ENCODE measurements at places on chromosomes 3 and 15.

DNA sequence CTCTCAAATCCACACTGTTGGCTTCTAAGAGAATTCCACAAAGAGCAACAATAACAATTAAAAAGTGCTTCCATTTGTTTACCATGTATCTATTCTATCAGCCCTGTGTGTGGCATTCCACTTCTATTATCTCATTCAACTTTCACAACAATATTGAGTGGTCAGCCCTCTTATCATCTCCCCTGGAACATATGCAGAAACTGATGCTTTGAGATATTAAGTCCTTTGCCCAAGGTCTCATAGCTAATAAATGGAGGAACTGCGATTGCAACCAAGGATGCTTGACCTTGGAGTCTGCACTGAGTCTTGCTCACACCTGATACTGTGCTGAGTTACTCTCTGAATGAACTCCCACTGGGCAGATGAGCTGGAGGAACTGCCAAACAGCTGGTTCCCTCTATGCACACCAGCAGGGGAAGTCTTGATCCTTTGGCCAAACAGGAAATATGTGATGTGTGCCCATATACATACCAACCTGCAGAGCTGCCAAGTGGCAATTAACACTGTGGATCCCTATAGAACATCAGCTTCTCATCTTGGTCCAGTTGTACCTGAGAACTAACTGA lies 144.7 kb upstream of the WNT5A start:
- no peak for DNase-seq

DNA sequence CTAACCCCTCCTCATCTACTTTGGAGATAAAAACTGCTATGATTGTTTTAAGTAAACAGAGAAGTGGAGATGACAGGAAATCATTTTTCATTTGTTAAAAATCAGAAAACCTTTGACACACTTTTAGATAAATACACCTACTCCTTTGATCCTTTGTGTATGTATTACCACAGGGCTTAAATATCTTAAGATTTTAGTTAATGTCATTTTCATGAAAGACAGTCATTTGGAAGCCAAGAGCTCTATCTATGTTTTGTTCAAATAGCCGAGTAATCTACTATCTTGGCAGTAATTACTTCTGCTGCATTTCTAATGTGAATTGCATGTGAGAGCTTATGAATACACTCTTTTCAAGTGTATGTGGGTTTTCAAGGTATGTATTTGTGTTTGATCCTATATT lies 2.0 kb downstream of the ARPP21 start:
- DNase-seq: no peak

DNA sequence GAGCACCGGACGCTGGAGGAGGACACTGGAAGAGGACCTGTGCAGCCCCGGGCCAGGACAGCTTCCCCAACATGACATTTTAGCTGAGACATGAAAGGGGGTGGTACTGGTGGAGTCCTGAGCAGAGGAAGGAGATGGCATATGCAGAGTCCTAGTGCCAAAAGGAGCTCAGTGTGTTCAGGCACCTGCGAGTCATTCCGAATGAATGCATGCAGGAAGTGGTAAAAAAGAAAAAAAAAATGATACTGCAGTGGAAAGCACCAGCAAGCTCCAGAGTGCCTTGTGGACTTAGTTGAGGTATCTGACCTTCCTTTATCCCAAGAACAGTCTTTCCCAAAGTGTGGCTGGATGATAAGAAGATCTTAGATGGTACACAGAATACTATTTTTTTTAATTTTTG lies 6.6 kb upstream of the ZNF148 start:
- DNase-seq: no peak

DNA sequence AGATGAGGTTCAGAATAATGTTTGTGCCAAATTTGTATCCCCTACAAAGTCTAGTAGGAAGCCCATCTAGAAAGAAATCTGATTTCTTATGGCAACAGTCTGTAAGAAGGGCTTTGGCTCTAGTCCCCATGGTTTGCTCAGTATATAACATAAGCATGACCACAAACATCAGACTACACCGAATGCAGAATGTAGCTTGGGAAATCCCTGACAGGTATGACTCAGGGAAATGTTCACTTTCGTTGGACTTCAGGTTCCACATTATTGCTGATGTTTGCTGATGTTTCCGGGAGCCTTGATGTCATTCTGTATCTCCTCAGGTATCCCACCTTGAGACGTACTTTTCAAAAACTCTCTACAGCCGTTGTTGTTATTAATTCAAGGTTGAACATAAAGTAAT lies 304.4 kb upstream of the TGFBR2 start:
- DNase-seq: no peak

DNA sequence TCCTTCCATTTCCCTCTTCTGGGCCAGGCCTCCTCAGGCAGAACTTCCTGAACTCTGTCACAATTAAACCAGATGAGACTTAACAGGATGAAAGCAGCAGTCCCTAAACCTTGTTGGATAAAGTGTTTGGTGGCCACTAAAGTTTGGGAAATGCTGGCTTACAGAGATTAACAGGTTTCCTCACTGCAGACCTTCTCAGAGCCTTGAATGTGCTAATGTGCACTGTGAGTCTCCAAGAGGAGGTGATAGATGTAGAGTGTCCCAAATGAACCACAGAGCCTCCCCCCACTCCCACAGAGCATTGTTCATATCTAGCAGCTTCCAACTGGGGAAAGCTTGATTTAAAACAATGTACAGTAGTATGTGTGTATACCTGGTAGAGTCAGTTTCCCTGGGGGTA lies 42.9 kb downstream of the HAPLN3 start:
- no peak for DNase-seq

- no peak for DNase-seq
Measured at GRCh38 chr3:52346623-52347530, 30.8 kb downstream of the DNAH1 start.

DNA sequence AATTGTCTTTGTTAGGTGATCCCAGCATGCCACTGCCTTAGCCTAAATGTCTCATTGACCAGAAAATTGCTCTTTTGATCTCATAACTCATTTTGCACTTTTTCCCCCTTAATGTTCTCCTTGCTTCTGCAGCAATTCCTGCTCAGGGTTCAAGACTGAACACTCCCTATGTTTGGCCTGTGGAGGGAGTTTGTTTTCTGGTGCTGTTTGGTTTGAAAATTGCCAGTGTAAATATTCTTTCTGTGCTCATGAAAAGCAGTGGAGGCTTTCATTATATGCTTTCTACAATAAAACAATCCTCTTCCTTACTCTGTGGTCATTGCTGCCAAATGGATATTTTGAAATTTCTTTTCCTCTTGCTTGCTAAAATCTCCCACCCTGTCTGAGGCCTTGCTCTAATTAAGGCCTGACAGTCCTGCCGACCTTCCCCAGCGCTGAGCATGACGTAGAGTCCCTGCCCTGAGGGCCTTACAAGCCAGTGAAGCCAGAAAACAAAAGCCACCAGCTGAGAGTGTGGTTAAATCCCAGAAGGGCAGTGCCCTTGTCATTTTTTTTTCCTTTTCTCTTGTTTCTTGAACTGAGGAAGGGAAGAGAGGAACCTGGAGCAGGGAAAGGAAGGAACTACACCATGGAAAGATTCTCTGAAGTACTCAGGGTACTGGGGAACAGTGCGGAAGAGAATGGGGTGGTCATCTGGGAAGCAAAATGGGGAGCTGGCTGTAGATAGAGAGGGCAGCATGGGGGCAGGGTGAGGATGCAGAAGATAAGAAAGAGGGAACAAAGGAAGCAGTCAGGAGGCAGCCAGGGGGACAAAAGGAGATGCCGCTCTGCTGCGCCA lies 24.8 kb downstream of the ZBTB38 start:
- DNase-seq: no peak

- DNase-seq: no peak
Measured at GRCh38 chr3:98966862-98967546, 65.5 kb upstream of the DCBLD2 start.

DNA sequence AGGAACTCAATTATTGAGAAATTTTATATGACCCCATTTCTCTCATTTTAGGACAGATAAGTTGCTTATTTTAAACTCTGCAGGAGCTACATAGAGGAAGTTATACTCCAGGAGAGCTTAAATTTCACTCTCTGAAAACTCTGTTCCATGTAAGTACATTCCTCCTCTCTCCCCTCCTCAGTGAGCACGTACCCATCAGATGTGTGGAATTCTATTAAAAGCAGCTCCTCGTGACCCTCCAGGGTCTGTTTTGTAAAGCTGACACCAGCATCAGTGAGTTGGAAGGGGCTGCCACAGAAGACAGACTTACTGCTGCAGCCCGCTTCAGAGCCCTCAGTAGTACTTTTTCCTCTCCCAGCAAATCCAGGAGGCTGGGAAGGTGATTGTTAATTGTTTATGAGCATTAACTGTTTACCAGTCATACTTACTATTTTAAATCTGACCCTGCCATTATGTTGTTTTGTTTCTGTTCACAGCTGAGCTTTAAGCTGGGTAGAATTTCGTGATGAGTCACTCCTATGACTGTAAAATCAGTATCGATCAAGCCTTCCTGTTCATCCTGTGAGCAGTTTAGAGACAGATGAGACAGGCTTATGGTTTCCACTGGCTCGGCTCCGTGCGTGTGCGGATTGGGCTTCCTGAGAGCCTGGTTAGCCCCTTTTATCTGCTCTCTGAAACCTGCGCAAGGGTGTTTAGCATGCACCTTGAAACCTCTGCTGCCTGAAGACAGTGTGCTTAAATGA lies 20.4 kb downstream of the IGF1R start:
- no peak for DNase-seq

- DNase-seq: no peak
Measured at GRCh38 chr3:185070491-185071286, 82.2 kb downstream of the C3orf70 start.

DNA sequence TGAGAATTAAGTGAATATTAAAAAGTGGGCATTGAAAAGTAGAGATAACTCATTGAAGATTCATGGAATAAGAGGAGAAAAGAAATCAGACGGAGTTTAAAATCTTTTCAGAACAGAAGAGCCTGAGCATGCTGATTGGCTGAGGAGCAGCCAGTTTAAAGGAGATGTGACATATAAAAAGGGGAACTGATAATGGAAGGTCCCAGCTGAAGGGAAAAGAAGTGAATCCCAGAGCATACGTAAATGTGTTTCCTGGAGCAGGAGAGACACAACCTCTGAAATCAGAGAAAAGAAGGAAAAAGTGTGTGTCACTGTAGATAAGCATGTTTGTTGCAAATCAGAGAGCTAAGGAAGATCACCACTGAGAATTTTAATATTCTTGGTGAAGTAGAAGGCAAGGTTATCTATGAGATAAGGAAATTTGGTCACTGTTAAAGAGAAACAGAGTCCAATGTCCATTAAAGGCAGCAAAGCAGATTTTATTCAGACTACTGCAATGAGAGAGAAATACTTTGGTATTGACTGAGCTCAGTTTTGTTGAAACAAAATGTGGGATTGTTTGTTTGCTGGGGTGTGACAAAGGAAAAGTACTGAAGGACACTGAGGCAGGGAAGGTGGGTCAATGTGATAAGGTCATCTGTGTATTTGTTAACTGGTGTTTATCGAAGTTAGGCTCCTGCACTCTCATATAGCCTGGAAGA lies 84.6 kb upstream of the WDR72 start:
- DNase-seq: no peak

DNA sequence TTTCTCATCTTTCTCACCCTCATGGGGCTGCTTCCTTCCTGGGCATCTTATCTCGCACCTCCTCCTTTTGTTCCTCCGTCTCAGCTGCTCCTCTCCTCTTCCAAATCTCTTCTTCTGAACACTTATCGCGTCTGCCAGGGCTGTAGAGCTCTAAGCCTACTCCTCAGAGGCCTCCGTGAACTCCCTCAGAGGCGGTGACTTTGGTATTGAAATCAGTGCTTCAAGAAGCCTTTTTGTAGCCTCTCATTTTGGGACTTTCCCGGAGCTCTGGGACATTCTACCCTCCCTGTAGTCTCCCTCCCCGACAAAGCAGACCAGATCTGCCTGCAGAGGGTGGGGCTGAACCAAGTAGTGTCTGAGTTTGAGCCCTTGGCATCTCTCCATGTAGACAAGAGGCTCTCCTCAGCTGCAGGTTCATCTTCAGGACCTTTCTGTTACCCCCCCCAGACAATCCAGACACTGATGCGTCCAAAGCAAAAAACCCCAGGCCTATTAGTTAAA lies 17.5 kb upstream of the CPNE9 start:
- DNase-seq: no peak

GRCh38 chr3:143036557-143036956 lies 35.2 kb downstream of the U2SURP start:
- DNase-seq: no peak

DNA sequence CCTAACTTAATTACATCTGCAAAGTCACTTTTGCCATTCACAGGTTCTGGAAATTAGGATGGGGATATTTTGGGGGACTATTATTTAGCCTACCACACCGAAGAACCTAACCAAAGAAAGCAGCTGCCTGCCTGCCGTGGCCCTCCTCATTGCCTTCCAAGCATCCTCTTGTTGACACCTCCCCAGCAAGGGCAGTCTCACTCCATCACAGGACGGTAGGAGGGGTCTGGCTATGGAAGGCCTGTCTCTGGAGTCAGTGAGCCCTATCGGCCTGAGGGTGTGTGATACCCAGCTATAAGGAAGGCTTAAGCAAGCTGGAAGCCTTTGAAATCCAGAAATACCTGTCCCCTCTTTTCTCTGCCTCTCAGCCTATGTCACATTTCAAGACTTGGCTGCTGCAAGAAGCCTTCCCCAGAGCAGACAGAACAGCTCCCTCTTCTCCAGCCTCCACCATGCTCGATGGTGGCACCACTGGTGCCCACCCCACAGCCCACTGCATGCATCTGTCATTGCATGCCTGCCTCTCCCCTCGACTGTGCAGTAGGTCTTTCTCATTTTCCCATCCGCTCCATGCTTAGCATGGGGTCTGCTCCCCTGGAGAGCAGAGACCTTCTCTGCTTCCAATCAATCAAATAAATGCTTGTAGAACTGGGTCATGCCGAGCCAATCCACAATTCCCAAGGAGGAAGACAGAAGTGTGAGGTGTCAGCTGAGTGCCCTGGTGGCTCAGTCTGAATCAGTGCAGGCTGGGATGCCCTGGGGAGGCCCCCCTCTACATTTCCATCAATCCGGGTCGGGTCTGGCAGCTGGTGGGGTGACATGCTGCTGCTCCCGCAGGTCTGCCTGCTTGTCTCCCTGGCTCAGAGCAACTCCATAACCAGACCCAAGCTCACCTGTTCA lies 23.9 kb upstream of the LOXL1 start:
- no peak for DNase-seq

DNA sequence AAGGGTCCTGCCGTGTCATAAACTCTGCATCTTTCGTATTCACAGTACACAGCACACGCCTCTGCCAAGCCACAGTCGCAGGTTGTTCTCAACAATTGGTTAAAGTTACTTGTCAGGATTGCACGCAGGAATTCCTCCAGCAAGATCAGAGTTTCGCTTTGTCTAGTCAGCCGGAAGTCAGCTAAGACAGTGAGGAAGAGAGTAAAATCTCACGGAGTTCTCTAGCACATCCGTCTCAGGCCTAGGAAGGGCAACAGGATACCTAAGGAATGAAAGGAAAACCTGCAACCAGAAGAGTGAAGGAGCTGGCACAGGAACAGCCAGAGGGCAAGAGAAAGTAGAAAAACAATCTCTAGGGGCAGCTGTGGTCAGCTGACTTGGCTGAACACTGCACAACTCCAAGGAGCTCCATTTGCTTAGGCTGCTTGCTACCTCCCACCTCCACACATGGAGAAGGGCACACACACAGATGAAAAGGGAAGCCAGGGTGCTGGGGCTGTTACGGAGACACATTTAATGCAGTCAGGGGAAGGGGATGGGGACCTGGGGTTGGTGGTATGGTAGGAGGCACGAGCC lies 23.7 kb downstream of the RORA start:
- no peak for DNase-seq
